ENCODE measurements at places on chromosomes 3 and 15.

GRCh38 chr15:75483961-75484360 is 32.5 kb upstream of the SIN3A start:
- DNase-seq = no peak

- no peak for DNase-seq
Measured at GRCh38 chr3:126057936-126058335, 26.0 kb downstream of the SLC41A3 start.

DNA sequence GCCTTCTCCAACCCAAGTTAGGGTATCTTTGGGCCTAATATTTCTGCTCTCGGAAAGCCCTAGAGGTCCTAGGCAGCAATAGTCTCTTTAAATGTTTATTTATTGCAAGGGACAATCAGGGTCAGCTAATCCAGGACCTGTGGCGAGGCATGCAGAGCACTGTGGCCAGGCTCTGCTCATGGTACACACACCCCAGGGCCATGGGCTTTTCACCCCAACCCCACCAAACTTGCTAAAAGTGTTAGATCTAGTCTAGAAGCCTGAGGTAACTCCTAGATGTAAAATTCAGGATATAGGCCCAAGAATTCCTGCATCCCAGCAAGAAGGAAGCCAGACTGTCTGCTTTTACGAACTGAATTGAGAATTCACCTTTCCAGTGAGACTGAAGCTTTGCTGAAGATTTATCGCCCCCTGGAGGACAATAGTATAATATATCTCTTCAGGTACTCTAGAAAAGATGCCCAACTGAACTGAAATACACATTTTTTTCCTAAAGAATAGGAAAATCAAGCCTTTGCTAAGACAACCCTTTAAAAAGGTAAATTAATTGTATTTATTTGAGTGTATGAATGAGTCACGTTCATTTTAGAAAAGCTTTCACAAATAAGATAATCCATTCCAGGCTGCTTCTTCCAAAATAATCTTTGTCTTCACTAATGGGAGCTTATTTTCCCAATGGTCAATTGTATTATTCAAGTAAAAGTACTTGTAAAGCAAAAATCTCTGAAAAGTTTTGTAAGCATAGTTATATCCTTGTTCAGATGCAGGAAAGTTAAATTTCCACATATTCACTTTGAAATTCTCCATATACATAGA is 89.8 kb downstream of the LRRC3B start:
- peak; percentile 9 for DNase-seq

DNA sequence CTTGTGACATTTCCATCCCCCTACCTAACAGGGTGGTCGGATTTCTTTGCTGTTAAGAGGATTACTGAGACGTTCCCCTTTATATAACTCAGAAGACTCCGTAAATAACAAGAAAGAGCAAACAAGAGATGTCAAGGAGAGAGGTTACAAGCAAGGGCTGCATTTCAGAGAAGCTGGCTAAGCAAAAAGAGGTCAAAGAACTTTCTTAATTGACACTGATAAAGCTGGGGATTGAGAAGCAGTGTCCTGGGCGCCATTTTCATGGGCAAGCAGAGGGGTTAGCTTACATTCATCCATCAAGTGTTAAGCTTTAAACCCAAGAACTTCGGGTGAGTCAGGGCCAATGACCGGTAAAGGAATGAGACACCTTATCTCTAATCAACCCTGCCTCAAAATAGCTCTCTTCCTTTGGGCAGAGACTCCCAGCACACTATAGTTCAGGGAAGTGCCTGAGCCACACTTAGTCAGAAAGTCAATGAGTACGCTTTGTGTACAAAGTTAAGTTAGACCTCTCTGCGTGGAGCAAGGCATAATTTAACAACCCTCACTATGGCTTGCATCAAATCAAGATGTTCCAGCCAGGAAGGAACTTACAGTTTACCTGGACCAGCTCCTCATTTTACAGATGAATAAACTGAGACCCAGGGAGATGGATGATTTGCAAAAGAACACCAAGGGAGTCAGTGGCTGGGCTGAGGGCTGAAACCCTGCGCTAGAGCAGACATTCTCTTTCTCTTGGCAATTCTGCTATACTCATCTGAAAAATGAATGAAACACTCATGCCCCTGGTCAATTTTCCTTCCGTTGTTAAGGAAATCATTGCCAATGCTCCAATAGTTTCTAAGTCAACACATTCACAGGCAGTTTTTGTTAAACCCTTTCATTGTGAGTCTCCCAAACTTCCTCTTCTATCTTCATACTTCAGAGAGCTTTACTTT is 44.6 kb downstream of the CCNL1 start:
- no peak for DNase-seq

Measured in fibroblast of skin of left quadriceps (primary cell).